ENCODE measurements at places on chromosomes 2 and 18.

- DNase-seq, result no peak
Measured at GRCh38 chr2:65514555-65515195, 82.3 kb upstream of the SPRED2 start.

- no peak for DNase-seq
Measured at GRCh38 chr2:68603059-68603458, 40.3 kb upstream of the PROKR1 start.

GRCh38 chr2:46299365-46300263 is 2.4 kb downstream of the EPAS1 start:
- DNase-seq, result peak; percentile 21

- DNase-seq, result no peak
Measured at GRCh38 chr2:153455861-153456260, 22.7 kb downstream of the RPRM start.

DNA sequence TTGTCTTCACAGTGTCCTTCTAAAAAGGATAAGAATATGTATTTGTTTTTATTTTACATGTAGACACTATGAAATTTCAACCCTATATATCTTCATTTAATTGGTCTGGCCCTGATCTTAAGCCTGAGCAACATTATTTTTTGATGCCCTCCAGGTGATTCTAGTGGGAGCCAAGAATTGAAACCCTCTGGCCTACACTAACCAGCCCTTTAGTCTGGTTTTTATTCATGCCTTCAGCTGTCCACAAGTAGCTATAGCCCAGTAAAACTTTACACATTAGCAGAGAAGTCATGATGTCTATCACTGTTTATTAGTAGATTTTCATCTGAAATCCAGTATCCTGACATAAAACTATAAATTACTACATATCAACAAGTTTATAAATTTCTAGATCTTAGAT is 52.7 kb upstream of the UBXN4 start:
- no peak for DNase-seq

GRCh38 chr18:13158428-13158827 is 60.1 kb upstream of the LDLRAD4 start:
- no peak for DNase-seq

DNA sequence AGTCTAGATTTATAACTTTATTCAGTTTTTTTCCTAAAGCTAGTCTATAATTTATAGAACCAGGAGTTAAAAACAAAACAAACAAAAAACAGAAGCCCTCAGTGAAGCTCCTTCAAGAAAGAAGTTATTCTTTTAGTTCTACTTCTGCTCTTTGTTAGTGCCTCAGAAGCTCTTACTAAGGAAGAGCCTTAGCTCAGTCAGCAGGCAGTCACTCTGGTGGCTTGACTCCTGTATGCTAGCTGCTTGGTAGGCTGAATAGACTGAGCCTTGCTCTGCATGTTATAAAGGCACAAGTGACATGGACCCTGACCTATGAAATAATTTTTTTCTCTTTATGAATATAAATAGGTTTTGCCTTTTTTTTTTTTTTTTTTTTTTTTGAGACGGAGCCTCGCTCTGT is 24.8 kb downstream of the NCOA1 start:
- DNase-seq, result no peak

DNA sequence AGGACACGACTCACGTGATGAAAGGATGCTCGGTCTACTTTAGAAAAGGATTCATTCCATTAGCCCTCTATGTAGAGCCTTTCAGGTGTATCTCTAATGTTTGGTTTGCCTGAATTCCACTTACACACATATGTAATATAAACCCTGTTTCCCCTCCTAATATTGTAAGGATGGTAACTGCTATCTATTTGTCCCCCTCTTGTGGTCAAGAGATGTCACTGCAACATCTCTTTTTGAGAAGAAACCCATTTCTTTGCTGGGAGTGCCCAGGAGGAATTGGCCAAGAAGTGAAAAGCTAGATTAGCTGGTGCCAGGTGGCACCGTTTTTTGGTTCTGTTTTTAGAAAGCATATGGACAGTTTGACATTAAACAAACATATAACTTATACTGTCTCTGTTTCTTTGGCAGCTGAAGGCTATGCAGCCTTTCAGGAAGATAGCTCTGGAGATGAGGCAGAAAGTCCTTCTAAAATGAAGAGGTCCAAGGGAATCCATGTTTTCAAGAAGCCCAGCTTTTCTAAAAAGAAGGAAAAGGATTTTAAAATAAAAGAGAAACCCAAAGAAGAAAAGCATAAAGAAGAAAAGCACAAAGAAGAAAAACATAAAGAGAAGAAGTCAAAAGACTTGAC is 41.2 kb downstream of the RALBP1 start:
- peak; percentile 10 for DNase-seq

DNA sequence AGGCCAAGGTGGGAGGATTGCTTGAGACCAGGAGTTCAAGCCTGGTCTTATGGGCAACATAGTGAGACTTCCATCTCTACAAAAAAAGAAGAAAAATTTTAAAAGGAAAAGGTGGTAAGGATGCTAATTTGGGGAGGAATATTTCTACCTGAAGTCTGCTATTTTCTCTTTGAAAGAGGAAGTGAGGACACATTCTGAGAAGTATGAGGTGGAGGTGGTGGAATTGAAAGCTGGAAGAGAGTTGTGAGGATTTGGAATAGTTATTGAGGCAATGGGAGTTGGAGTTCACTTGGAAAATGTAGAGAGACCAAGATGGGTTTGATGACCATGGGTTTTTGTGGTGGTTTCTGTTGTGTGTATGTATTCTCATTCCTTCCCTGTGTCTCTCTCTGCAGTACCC is 29.3 kb downstream of the EML4 start:
- DNase-seq, result no peak

- DNase-seq, result peak; percentile 54
Measured at GRCh38 chr2:64730551-64731262, 77.0 kb upstream of the SERTAD2 start.

- DNase-seq, result no peak
Measured at GRCh38 chr18:48058486-48058885, 128.0 kb upstream of the SMAD2 start.

DNA sequence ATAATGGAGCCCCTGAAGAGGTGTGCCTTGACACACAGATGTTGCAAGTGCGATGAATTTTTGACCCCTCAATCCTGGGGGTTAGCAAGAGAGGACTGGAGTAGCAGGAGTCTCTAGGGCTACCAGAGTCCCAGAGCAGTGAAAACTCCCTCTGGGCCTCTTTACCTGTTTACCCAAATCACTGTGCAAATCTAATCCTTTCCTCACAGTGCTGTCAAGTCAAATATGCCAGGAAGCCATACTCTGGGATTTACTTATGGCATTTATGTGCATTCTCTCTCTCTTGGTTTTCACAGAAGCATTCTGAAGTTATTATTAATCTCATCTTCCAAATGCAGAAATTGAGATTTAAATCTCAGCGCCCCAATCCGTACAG is 62.0 kb downstream of the MOGAT1 start:
- no peak for DNase-seq

- no peak for DNase-seq
Measured at GRCh38 chr2:3214065-3214464, 163.6 kb downstream of the EIPR1 start.

- no peak for DNase-seq
Measured at GRCh38 chr2:151774506-151774905, 40.2 kb upstream of the NEB start.

DNA sequence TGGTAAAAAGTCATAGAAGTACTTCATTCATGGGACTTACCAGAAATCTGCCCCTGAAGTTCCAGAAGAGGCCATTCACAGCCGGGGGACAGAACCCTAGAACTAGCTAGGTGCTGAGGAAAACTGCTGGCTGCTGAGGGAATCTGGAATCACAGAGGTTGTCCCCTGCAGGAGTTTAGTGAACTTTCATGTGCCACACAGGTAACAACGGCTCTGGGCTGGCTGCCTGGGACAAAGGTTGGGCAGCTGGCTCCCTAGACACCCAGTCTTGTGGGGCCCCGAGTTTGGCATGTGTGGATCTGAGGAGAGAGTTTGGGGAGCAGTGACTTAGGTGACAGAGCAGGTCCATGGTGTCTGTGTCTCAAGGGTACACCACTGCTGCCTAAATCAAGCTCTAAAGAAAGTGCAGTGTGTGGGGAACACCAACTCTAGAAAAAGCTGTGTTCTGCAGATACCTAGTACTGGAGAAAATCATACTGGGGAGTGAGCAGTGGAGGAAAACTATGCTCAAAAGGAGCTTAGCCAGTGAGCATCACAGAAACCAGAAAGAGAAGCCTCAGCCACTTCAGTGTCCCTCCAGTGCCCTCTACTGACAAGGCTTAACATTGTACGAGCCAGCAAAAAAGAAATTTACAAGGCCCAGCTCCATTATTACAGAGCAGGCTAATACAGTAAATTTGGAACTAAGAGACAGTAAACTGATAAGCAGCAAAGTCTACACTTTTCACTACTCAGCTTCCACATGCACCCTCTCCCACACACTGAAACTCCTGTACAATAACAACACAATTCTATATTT is 15.2 kb downstream of the GALNT3 start:
- DNase-seq, result no peak

DNA sequence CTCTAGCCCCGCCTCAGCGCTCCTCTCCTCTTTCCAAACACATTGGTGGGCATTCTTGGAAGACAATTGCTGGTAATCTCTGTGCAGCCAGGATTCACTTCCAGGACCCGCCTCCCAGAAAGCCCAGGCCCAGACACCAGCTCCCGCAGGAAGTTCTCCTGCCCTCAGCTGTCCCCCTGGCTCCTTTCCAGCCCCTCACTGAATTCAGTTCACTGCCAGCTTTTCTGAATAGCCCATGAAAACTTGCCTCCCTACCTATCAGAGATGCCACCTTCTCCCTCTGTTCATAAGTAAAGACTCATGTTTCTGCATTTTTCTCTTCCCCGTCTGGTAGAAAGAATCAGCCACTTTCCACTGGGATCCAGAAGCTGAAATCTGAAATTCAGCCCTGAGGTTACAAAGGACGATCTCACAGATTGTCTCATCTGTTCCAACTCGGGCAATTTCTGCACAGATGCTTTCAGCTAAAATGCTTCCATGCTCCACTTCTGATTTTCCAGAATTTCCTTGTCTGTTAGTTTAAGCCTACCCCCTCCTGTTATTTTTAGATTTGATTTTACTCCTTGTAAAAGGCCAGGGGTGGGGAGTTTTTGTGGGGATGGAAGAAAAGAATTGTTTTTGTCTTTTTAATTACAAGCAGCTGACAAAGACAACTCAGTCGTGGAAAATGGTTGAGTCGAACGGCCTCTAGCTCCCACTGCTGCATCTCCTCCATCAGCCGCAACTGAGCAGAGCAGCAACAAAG is 98.1 kb downstream of the SP3 start:
- DNase-seq, result no peak

- no peak for DNase-seq
Measured at GRCh38 chr2:10185046-10185445, 62.5 kb downstream of the RRM2 start.

GRCh38 chr2:83959266-83959665 is 499.8 kb downstream of the SUCLG1 start:
- DNase-seq, result no peak

- DNase-seq, result no peak
Measured at GRCh38 chr2:64641599-64641998, 12.1 kb downstream of the SERTAD2 start.

DNA sequence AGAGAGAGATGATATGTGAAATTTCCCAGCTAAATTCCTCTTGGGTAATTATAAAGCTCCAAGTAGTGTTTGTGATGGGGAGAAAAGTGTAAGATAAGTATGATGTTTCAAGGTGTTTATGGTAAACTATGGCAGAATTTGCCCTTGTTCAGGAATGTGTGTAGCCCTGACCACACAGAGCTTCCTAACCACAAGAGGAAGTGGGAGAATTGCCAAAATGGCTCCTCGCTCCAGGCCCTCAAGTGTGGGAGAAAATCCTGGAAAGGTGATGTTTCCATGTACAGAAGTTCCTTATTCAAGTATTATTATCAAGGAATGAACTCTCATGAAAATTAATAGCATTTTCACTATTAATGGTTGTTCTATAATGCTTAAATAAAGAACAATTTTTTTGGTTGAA is 878.3 kb downstream of the TDRD15 start:
- DNase-seq, result no peak

- no peak for DNase-seq
Measured at GRCh38 chr2:230717600-230717999, 5.0 kb downstream of the CAB39 start.

DNA sequence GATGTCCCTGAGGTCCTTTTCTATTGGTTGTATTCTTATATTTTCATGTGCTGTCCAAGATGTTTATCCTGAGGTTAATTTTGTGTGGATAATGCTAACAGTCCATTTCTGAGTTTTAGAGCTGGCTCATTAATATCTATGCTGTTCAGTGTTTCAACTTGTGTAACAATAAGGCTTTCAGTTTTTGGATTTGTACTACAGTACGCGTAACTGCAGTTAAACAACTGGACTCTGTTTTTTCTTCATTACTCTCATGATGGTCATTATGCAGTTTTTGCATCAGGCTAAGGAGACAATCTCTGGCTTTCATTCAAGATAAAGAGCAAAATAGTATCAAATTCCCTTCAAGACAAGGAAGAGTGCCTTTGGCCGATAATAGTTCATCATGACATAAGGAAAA is 1364.8 kb downstream of the DPP10 start:
- DNase-seq, result no peak

DNA sequence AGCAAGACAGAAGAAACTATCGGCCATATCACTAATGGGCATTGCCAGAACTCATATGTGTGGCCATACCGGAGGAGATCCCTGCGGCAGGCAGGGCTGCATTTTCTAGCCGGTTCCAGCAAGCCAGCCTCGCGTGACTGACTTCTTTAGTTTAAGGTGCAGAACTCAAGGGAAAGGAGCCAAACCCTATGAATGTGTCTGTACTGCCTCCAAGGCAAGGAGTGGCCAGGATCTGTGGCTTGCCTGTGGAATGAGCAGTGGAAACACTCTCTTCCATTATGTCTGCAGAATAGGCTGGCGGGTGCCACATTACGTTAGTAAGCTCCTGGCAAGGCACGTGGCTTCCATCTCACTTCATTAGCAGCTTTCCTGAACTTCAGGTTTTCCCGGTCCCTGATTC is 137.6 kb downstream of the ATL2 start:
- DNase-seq, result no peak

GRCh38 chr18:21820033-21820810 is 79.6 kb downstream of the MIB1 start:
- no peak for DNase-seq

DNA sequence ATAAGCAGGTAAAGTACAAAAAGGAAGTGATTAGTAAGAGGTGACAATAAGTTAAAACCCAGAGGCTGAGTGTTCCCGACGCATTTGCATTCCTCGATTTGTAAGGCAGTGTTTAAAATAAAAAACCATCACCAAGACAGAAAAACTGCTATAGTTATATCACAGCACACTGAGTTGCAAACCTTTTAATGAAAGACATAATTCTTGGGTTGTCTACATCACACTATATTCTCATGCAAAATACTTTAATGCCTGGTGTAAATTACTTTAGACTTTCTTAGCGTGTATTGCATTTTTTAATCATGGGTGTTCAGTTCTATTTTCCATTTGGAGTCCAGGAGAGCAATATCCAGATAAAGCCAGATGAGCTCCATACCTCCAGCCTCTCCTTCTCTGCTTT is 458.5 kb downstream of the MTX2 start:
- DNase-seq, result no peak
